Activated T-helper 9 cell treated with anti-CD3 and anti-CD28 coated beads, Interleukin-2, amount 50 U/mL, for 16 hours (primary cell): ENCODE measurements at places on chromosomes 2 and 18.

- DNase-seq, result no peak
These were observed 80.6 kb downstream of the RIT2 start for GRCh38 chr18:43034683-43035500.

DNA sequence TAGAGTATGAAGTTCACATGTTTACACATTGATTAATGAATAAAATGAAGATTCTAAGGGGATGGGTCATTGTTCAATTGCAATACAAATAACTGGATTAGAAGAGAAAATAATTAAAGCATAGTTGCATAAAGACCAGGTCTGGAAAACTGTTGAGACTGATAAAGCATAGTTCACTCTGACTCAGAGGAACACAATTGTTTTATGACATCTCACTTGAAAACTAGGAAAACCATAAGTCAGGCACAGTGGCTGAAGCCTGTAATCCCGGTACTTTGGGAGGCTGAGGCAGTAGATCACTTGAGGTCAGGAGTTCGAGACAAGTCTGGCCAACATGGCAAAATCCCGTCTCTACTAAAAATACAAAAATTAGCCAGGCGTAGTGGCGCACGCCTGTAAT is 46.7 kb downstream of the PLA2R1 start:
- DNase-seq, result no peak

GRCh38 chr2:150528861-150529801 is 41.7 kb upstream of the RND3 start:
- DNase-seq, result no peak

- no peak for DNase-seq
These were observed 506.7 kb upstream of the CNTNAP5 start for GRCh38 chr2:123518367-123518766.

- no peak for DNase-seq
These were observed 46.8 kb downstream of the RPIA start for GRCh38 chr2:88738271-88738670.

GRCh38 chr2:219803294-219803693 is 175.9 kb downstream of the SLC4A3 start:
- DNase-seq, result no peak

- no peak for DNase-seq
These were observed 177.9 kb downstream of the ALK start for GRCh38 chr2:29743516-29743915.

- no peak for DNase-seq
These were observed 55.2 kb downstream of the RASGRP3 start for GRCh38 chr2:33531549-33532059.

- no peak for DNase-seq
These were observed 858.5 kb upstream of the PIK3C3 start for GRCh38 chr18:41096504-41096903.

DNA sequence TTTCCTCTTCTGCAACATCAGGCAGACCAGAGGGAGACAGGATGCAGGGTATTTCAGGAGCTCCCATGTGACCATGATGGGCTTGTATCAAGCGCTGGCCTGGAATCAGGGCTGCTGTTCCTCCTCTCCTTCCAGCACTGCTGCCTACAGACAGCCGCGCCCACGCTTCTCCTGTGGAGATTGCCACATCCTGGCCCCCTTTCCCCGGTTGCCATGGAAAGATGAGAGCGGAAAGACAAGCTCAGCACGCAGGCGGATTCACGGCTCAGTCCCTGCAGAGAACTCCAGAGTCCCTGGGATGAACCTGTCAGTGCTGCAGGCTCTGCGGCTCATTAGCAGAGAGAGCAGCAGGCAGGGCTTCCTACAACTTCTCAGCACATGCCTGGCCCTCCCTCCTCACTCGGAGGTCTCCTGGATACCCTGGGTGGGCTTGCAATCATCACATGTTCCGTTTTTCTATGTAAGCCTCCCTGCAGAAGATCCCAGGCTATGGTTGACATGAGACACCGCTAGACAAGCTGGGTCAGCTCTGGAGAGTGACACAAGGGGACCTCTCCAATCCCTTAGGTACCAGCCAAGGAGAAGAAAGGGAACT is 497.8 kb upstream of the MYT1L start:
- DNase-seq, result no peak

DNA sequence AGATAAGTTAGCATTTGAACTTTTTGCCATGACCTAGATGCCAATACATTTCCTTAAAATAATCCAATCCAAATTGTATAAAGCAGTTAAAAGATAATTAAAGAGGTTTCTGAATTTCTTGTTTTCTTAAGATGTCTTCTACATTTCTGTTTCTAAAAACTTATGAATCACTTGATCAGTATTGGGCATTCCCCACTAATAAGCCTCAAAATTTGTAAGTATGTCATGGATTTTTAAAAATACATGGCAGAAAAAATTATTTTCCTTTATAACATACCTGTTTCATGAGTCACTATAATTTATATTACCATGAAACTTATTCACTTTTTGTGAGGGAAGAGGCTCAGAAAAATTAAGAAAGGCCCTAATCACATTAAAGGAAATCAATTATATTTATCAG is 90.3 kb upstream of the TFPI start:
- DNase-seq, result no peak

- no peak for DNase-seq
These were observed 35.0 kb downstream of the ADD2 start for GRCh38 chr2:70732766-70733645.

- no peak for DNase-seq
These were observed 1.1 kb downstream of the PREB start for GRCh38 chr2:27133195-27133875.

DNA sequence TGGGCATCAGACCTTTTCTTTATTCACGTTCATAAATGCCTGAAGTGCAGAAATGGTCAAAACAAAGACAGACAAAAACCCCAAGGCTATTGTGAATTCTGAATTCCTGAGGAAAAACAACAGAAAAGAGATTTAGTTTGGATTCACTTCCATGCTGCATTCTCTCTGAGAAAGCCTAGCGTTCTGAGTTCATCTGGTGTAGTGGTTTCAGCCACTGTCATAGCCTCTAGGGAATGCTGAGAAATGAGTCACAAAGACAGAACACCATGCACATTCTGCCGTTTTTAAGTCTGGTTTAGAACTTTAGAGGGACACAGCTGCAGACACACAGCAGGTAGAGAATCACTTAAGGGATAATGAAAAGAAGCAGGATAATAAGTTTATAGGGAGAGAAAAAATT is 93.8 kb downstream of the LRP1B start:
- DNase-seq, result no peak

DNA sequence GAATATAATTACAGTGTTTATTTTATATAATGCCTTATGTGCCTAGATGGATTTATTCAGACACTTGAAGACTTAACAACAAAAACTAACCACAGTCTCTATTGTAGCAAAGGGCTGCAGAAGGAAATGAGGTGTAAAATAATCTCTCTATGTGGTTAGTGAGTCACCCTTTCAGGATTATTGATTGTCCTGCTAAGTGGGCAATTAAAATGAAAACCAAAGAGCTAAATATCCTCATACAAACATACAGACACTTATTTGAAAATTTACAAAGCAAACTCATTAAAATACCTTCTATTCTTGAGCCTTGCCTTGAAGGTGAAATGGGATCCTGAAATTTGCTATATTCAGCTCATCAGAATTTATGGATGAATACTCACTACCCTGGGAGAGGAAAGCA is 27.7 kb upstream of the DCC start:
- no peak for DNase-seq
